HFFc6 (cell line): ENCODE measurements at places on chromosomes 7 and 10.

DNA sequence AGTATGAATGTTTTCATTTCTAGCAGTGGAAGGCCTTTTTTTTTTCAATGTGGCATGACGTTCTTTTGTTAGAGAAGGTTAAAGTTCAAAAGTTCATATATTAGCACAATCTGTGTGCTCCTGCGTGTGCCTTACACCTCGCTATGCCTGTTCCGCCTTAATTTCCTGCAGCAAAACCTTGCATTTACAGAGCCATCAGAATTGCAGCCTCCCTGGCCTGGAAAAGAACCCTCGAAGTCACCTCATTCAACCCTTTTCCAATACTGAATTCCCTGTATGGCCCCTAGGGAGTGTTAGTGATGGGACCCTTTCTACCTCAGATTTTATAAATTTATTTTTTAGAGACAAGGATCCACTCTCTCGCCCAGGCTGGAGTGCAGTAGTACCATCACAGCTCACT, 103.5 kb upstream of the ZNF438 start:
- DNase-seq = no peak

DNA sequence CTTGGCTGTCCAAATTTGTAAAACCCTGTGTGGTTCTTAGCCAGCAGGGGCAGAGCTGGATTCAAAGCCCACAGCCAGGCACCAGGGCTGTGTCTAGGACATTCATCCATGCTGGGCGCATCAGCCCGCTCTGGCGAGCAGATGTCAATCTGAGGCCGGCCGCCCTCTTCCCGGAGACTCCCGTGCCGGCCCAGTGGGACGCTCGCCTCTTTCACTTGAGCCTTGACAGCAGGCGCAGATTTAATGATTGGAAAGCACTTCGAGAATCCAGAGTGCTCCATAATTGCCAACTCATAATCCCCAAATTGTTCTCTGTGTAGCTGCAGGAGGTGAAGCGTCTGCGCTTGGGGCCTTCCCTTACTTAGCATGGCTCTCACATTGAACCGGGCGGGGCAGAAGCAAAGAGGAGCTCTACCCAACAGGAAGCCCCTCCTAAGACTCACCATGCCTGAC, 36.7 kb downstream of the SLIT1 start:
- no peak for DNase-seq

DNA sequence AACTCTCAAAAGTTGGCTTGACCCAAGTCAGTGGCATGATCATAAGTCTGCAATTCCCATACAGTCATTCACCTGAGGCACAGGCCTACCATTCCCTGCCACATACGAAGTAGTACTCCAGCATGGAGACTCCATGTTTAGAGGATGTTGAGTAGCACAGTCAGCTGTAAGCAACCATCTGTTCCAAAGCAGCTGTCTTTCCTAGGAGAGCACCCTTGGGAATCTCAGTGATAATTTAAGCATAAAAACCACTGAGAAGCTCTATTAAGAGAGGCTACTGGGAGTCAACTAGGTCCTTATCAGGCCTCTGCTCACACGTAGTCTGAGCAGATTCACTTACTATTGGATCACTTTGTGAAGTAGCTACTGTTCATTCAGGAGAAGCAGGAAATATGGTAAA, 61.6 kb upstream of the UNC5B start:
- no peak for DNase-seq

- no peak for DNase-seq
These were observed 21.7 kb upstream of the MACC1 start for GRCh38 chr7:20238754-20239324.

- DNase-seq = no peak
These were observed 97.2 kb downstream of the GALNT17 start for GRCh38 chr7:71229148-71229547.

GRCh38 chr10:124459395-124459794, 2.2 kb upstream of the LHPP start:
- DNase-seq = no peak

GRCh38 chr7:45570797-45571196, 3.4 kb upstream of the ADCY1 start:
- DNase-seq = no peak

GRCh38 chr7:42174391-42174912, 62.6 kb downstream of the GLI3 start:
- DNase-seq = no peak

- no peak for DNase-seq
These were observed 243.1 kb downstream of the KIAA1217 start for GRCh38 chr10:24452030-24452429.

GRCh38 chr10:1549591-1550290, 187.6 kb downstream of the ADARB2 start:
- DNase-seq = no peak

- no peak for DNase-seq
These were observed 585.0 kb downstream of the AUTS2 start for GRCh38 chr7:70183278-70183677.

GRCh38 chr7:129642871-129643549, 31.5 kb downstream of the NRF1 start:
- DNase-seq = no peak

- DNase-seq = no peak
These were observed 61.6 kb downstream of the GRK5 start for GRCh38 chr10:119268871-119269506.
